Transverse colon (tissue), 4 donors: ENCODE measurements at places on chromosomes 2 and 18.
A peak's percentile ranks its signal among the peaks of the same experiment; 100 is the strongest.

- DNase-seq = peak; percentile 35
Observed at GRCh38 chr2:11103984-11104793, 51.1 kb upstream of the SLC66A3 start.

GRCh38 chr18:63339920-63340484 is 20.4 kb upstream of the BCL2 start:
- DNase-seq = no peak

DNA sequence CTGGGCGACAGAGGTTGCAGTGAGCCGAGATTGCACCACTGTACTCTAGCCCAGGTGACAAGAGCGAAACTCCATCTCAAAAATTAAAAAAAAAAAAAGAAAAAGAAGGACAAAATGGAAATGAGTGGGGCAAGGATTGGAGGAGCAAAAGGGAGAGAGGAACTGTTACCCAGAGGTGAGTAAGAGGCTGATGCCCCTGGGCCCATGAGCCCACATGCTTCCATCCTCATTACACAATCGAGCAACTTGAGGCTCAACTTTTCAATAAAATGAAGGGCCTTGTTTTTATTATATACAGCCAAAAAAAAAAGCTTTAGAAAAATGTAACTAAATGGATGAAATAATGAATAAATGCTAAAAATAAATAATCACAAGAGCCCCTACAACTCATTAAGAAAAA is 91.7 kb upstream of the YWHAQ start:
- DNase-seq = no peak

GRCh38 chr18:72128649-72129048 is 415.5 kb downstream of the CBLN2 start:
- DNase-seq = no peak

DNA sequence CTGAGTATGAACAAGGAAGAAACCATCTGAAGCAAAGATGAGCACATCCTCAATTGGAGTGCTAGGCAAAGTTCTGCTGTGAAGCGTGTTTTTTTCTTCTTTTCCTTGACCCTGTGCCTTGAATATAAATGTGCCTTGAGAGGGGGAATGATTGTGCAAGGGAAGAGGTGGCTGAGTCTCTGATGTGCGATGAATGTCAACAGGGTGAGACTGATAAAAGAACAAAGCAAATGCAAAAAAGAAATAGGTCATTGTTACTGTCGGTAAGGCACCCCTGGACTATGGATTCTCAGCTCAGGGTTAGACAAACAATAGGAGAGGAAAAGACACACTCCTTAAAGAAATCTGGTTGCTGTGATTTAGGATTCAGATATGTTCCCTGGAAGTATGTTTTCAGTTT is 54.5 kb downstream of the HDHD2 start:
- no peak for DNase-seq

DNA sequence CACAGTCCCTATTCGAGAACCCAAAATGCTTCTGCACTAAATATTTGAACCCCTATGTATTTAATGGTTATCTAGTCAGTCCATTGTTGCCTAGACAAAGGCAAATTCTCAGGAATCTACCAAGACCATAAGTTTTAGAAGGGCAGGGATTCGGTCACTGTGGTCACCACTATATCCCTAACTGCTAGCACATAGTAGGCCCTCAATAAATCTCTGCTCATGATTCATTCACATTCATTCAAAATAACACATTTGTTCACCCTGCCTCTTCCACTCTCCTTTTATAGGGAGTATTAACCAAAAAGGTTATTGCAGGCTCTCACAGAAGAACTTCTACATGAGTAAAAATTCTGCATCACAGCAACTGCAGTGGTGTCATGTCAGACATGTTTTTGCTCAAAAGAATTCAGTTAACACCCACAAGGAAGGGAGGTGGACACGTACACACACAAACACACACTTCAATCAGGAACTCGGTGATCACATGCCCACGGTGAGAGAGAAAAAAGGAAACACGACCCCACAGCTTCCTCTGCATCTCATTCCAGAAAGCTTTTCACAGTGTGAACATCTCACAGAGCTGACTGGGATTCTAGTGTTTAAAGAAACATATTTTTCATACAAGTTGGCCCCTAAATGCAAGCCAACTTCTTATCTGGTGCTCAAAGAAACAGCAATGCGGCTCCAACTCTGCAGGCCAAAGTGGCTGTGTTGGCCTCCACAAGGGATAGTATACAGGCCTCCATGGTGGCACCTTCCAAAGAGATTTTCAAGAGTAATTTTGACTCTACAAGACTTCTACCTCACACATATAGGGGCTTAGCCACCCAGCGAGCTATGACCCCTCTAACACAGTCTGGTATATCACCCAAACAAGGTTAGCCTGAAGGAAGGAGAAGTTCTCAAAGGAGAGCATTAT is 98.0 kb downstream of the ANKRD44 start:
- no peak for DNase-seq

DNA sequence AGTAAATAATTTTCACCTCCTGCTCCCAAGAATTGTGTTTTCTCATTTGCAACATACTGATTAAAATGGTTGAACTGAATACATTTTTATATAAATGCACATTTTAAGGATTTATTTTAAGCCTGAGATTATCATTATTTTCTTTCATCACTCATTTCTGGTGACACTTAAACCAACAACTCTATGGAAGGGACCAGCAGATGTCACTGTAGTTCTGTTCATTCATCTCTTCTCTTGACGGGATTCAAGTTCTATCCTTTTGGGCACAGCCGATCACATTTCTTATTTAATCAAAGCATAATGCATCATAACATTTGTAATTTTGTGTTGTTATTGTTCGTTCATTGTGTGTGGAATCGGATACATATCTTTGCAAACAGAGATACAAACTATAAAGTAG is 417.9 kb downstream of the HRH4 start:
- no peak for DNase-seq

DNA sequence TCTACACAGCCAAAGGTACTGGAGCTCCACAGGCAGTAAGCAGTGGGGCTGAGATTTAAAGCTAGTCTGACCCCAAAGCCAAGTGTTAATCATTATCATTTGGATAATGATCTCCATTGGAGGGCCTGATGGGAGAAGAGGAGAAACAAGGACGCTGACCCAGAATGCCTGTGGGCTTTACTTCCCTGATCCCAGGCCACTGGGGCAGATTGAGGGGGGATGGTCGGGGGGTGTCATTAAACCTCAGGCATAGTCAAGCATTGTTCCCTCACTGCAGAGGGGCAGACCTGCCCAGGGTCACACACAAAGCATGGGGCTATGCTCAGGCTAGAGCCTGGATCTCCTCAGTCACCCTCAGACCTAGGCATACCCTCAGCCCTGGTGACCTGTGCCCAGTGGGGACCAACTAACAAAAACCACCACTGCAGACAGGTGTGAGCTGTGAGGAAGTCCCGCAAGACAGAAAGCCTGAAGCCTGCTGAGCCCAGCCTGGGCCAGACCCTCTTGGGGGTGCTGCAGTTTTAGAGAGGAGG is 53.4 kb downstream of the SDC1 start:
- DNase-seq = no peak

GRCh38 chr2:183063083-183063482 is 15.5 kb upstream of the DUSP19 start:
- no peak for DNase-seq

DNA sequence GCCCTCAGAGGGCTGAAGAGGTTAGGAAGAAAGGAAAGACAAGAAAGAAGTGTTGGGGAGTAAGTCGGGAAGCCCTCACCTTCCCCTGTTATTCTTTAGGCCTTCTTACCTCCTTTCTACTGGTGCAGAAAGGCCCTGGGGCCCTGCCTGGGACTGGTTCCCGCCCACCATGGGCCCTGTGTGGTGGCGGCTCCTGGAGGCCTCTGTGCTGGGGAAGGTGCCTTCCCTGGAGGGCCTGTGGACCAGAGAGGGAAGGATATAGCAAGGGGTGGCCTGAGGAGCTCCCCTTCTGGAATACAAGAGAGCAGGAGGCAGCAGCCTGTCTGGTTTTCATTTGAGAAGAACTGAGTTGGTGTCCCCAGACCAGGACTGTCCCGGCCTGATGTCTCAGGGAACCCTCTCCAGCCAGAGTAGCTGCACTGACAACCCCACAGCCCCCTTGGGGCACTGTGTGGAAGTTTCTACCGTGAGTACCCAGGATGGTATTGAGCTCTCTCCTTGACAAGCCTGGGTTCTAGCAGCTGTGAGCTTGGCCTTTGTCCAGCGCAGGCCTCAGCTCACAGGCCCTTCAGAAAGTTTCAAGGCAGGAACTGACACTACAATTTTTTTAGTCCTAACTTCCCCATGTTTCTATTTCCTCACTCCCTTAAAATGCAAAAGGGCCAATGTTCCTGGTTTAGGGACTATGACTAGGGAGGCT is 47.1 kb downstream of the EFR3B start:
- no peak for DNase-seq

DNA sequence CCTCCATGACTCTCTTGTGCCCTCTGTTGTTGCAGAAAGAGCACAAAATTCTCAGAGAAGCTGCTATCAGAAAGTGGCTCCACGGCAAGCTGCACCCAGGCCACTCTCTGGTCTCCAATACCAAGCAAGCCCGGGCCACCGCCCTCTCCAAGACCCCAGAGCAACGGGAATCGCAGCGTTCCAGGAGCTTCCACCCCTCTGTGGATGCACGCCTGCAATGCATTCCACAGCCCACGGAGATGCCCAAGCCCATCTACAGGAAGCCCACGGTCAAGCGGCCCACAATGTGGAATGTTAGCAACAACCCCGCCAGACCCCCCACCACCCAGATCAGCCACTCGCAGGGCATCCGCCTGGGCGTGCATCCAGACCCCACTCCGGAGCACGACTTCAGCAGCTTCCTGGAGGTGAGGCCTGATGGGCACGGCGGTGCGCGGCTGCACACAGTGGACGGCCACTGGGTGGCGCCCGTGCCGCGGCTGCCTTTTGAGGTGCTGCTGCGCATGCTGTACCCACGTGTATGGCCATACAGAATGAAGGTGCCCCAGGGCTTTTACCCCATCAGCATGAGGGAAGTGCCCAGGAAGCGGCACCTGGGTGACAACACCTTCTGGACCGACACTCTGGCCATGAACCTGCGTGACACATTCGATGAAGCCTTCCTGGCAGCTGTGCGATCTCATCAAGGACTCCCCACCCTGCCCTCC is 6.3 kb downstream of the ANKRD53 start:
- DNase-seq = peak; percentile 70

DNA sequence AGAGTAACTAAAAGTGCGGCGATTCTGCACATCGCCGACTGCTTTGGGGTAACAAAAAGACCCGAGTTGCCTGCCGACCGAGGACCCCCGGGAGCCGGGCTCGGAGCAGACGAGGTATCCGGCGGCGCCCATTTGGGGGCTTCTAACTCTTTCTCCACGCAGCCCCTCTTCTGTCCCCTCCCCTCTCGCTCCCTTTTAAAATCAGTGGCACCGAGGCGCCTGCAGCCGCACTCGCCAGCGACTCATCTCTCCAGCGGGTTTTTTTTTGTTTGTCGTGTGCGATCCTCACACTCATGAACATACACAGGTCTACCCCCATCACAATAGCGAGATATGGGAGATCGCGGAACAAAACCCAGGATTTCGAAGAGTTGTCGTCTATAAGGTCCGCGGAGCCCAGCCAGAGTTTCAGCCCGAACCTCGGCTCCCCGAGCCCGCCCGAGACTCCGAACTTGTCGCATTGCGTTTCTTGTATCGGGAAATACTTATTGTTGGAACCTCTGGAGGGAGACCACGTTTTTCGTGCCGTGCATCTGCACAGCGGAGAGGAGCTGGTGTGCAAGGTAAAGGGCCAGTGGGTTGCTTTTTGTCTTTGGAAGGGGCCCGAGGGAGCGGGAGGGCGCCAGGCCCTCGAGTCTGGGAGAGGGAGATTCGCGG is 1.4 kb downstream of the TRIB2 start:
- DNase-seq = no peak

- peak; percentile 80 for DNase-seq
Observed at GRCh38 chr2:197168705-197169104, 141.9 kb downstream of the ANKRD44 start.

GRCh38 chr18:79558933-79559416 is 120.6 kb upstream of the CTDP1 start:
- no peak for DNase-seq

DNA sequence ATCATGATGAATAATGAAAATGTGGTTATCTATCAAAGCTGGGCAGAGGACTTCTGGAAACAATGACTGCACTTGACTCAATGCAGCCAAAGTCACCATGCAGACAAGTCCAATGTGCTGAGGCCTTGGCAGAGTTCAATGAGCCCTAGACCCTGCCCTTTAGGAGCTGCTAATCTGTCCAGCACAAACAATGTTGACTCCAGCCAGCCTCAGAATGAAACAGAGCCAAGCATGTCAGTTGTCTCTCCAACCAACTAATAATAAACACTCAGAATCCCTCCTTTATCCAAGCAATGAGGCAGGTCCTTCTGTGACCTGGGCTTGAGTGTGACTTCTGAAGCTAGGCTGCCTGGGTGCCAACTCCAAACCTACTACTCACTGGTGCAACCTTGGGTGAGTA is 270.6 kb downstream of the BCL11A start:
- no peak for DNase-seq

GRCh38 chr2:191907545-191907944 is 60.7 kb upstream of the CAVIN2 start:
- no peak for DNase-seq

- no peak for DNase-seq
Observed at GRCh38 chr2:29224693-29225551, 109.7 kb downstream of the CLIP4 start.

DNA sequence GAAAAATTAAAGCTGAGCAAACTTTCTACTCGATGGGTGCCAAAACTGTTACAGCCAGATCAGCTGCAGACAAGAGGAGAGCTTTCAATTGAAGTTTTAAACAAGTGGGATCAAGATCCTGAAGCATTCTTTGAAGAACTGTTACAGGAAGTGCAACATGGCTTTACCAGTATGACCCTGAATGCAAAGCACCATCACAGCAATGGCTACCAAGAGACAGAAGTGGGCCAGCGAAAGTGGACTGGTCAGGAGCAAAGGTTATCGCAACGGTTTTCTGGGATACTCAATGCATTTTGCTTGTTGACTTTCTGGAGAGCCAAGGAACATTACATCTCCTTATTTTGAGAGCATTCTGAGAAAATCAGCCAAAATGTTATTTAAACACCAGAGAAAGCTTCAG is 9.1 kb upstream of the SERPINB5 start:
- DNase-seq = no peak

DNA sequence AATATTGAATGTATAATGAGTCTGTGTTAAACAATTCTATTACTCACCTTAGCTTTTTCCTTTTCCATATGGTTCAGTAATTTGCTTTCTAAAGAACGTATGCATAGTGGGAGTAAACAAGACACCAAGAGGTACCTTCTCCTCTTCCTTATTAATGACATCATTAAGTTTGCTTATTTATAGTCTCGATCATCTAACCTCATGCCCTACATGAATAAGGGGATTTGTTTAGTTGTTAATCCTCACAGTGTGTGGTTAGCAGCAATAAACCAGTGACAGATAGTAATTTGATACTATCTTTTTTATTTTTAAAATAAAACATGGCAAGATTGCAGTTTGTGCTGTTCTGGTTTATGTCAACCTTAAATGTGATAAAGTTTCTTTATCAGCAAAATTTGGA is 69.7 kb downstream of the COBLL1 start:
- DNase-seq = no peak

- no peak for DNase-seq
Observed at GRCh38 chr18:75209951-75210258, 692 bp upstream of the TSHZ1 start.
